ENCODE measurements at places on chromosomes 4 and X.

- no peak for DNase-seq
Observed at GRCh38 chr4:102285831-102286230, 59.5 kb downstream of the SLC39A8 start.

- DNase-seq = peak; percentile 26
Observed at GRCh38 chr4:149997881-149998421, 80.3 kb upstream of the DCLK2 start.

DNA sequence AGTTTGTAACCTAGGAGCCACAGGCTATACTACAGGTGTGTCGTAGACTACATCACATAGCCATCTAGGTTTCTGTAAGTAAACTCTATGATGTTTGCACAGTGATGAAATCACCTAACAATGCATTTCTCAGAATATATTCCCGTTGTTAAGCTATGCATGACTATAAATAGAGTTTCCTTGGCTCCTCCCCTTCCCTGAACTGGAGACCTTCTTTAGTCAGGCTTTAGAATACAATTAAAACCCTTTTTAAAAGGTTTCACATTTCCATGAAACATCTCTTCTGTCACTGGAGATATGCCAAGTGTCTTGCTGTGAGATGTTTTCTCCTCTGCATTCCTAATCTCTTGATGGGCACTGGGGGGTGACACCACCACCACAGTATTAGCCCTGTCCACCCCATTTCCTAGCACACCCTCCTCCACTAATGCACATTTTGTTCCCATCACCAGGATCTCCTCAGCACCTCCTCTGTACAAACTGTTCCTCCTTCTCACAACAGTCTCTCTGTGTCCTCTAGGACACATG lies 334.6 kb upstream of the CPEB2 start:
- no peak for DNase-seq

DNA sequence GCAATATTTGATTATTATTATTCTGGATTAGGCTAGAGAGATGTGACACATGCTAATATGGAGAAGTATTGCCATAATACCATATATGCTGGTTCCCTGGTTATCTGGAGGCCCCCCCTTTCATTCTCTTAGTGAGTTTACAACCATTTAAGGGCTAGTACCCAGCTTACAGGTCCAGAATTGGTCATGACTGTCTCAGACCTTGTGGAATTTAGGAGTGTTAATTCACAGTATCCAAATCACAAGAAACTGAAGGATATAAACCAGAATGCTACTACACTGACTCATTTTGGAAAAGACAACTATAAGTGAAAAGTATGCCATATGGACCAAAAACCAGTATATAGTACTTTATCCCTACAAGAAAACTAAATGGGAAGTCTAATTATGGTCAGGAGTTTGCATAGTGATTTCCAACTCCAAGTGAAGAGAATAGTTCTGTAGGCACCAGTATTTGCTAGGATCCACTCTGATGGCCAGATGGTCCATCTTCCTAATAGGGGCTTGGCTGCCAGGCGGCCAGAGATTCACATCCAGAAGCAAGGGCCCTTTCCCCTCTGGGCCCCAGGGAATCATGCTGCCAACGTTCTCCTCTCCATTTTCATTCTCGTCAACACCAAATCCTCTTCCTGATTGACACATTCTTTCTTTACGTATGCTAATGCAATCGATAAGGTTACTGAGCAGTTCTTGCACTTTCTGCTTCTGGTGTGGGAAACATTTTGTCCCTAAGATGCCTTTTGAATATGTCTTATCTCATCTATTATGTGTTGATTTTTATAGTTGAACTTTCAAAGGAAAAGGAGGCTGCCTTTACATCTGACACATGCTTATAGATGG lies 123.6 kb downstream of the SHROOM3 start:
- no peak for DNase-seq

GRCh38 chr4:14958436-14958835 lies 43.8 kb upstream of the CPEB2 start:
- no peak for DNase-seq

- DNase-seq = no peak
Observed at GRCh38 chr4:88457307-88458103, 586 bp downstream of the HERC5 start.

DNA sequence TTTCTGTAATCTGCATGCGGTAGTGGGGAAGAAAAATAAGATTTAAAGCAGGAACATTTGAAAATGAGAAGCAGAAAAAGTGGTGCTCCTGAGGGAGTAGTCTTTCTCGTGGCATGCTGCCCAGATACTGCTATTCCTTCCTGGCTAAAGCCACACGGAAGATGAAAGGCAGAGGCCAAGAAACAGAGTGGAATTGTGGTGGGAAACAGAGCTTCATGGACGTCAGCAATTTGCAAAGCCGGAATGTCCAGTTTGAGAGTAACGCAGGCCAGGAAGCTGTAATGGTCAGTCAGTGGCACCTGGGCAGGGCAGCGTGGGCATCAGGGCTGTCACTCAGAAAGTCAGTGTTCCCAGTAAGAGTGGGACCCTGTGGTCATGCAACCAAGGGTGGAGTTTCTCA lies 63.7 kb upstream of the FMR1 start:
- DNase-seq = no peak

GRCh38 chr4:185599553-185600243 lies 64.4 kb upstream of the PDLIM3 start:
- no peak for DNase-seq

DNA sequence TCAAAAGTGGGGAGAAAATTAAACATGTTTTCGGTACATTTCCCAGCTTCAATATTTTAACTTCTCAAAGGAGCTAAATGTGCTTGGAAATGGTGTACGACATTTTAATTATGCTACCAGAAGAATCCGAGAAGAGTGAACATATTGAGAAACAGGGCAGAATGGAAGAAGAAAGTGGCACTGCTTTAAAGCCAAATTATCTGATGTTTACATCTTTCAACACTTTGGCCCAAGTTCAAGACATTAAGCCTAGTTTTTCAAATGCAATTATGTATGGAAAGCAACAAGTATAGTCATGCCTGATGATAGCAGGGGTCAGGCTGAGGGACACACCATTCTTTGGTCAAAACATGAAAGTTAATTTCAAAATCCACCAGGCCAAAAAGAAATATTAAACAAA lies 577.9 kb upstream of the ZFP42 start:
- no peak for DNase-seq

GRCh38 chrX:119231936-119232445 lies 4.1 kb upstream of the PGRMC1 start:
- DNase-seq = no peak

- DNase-seq = no peak
Observed at GRCh38 chr4:144518181-144518895, 127.6 kb upstream of the HHIP start.

DNA sequence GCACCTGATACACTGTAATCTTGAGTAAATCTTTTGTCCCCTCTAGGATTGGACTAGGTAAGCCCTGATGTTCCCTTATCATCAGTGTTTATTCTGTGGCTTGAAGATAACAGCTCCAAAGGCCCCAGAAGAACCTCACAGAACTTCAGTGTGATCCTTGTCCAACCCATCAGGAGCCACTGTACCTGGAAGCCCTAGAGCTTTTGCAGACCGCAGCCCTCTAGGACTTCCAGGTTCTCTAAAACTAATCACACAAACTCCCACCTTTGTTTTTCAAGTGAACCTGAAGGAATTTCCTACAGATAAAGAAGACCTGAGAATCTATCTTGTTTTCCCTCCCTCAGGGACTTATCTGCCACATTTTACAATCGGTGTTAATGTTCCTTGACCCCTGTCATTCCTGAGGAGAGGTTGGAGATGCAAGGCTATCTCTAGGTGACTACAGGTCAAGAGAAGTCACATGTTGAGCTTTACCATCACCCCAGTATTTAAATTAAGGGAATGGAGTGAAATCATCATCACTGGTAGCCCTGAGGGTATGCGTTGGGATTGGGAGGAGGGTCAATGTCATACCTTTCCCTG lies 32.9 kb downstream of the LONRF3 start:
- DNase-seq = peak; percentile 6

GRCh38 chr4:147821555-147821954 lies 89.7 kb downstream of the ARHGAP10 start:
- peak; percentile 18 for DNase-seq

DNA sequence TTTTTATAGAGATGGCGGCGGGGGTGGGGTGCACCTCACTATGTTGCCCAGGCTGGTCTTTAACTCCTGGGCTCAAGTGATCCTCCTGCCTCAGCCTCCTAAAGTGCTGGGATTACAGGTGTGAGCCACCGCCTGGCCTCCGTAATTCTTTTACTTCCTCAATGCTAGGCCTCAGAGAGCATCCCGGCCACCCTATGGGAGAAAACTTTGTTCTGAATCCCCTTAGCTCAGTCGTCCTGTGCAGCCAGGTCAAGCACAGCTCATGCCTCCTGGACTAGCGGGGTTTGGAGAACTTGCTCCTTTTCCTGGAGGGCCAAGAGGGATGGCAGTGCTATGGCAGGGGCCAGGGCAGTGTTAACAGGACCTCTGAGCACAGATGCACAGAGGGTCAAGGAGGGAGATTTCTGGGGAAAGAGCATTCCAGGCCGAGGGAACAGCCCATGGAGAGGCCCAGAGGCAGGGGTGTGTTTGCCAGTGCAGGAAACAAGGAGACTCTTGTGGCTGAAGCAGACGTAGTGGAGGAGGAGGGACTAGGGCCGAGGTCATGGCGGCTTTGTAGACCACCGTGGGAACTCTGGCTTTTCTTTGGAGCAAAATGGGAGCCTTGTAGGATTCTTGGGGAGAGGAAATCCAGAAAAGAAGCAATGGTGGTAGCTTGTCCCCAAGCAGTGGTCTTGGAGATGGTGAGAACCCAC lies 9.8 kb upstream of the TNIP2 start:
- DNase-seq = no peak

GRCh38 chr4:25954293-25954904 lies 40.4 kb downstream of the SMIM20 start:
- DNase-seq = no peak

- peak; percentile 57 for DNase-seq
Observed at GRCh38 chrX:150217609-150218008, 145.5 kb upstream of the MAMLD1 start.

GRCh38 chrX:70030301-70030767 lies 19.4 kb downstream of the AWAT2 start:
- DNase-seq = peak; percentile 39

DNA sequence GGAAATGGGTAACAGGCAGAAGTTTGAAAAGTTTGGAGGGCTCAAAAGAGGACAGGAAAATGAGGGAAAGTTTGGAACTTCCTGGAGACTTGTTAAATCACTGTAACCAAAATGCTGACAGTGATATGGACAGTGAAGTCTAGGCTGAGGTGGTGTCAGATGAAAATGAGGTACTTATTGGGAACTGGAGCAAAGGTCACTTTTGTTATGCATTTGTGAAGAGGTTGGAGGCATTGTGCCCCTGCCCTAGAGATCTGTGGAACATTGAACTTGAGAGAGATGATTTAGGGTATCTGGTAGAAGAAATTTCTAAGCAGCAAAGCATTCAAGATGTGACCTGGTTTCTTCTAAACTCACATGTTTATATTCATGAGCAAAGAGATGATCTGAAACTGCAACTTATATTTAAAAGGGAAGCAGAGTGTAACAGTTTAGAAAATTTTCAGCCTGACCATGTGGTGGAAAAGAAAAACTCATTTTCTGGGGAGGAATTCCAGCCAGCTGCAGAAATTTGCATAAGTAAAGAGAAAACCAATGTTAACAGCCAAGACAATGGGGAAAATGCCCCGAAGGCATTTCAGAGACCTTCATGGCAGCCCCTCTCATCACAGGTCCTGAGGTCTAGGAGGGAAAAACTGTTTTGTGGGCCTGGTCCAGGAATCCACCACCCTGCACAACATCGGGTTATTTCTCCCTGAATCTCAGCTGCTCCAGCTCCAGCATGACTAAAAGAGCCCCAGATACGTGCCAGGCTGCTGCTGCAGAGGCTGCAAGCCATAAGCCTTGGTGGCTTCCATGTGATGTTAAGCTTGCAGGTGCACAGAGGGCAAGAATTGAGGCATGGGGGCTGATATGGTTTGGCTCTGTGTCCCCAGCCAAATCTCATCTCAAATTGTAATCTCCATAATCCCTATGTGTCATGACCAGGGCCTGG lies 632.5 kb upstream of the GNPDA2 start:
- DNase-seq = no peak

DNA sequence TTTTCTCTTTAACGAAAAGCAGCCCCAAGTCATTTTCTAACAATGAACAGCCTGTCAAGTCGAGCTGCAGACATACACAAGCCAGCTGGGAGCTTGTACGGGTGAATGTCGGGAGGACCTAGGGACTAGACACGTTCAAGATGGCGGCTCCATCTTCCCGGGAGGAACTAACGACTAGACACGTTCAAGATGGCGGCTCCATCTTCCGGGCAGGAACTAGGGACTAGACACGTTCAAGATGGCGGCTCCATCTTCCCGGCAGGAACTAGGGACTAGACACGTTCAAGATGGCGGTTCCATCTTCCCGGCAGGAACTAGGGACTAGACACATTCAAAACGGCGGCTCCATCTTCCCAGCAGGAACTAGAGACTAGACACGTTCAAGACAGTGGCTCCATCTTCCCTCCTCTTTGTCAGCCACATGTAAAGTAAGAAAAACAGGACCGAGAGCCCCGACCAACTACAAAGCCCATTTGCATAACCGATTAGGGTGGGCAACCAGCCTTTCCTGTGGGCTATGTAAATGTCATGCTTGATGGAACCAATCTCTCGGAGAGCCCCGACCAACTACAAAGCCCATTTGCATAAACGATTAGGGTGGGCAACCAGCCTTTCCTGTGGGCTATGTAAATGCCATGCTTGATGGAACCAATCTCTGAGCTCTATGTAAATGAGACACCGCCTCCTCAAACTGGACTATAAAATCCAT lies 175.5 kb downstream of the DHRSX start:
- DNase-seq = peak; percentile 60

DNA sequence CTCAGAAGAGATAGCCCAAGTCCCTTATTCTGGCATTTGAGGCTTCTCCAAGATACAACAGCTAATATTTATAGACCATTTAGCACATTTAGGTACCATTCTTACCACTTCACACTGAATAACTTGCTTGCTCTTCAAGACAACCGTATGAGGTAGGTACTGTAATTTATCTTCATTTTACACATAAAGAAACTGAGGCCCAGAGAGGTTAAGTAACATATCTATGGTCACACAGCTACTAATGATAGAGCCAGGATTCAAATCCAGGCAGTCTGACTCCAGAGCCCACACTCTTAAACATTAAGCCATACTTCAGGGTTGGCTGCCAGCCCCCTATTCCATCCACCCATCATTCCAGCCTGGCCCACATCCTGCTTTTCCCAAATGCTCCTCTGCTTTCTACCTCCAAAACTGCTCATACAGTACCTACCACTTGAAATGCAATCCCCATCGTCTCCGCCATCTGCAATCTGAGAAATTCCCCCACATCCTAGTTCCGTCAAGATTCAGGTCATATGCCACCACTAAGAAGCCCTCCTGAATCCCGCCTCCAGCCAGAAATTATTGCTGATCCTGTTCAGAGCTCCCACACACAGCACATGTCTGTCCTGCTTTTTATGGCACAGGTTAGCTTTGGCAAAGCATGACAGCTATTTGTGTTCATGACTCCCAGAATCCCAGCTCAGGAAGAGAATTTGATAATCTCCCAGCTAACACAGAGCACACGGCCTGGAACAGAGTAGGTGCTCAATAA lies 23.5 kb downstream of the IQSEC2 start:
- no peak for DNase-seq

GRCh38 chr4:178808106-178808505 lies 1365.9 kb upstream of the AGA start:
- no peak for DNase-seq

GRCh38 chr4:184548648-184549341 lies 74.4 kb upstream of the IRF2 start:
- DNase-seq = peak; percentile 92
